ENCODE measurements at places on chromosomes 6 and 20.

GRCh38 chr6:111552958-111553357 is 52.7 kb downstream of the TRAF3IP2 start:
- no peak for DNase-seq

- no peak for DNase-seq
Observed at GRCh38 chr20:43506238-43506637, 1.3 kb upstream of the L3MBTL1 start.

- DNase-seq: no peak
Observed at GRCh38 chr20:35007413-35007812, 51.7 kb downstream of the MYH7B start.

DNA sequence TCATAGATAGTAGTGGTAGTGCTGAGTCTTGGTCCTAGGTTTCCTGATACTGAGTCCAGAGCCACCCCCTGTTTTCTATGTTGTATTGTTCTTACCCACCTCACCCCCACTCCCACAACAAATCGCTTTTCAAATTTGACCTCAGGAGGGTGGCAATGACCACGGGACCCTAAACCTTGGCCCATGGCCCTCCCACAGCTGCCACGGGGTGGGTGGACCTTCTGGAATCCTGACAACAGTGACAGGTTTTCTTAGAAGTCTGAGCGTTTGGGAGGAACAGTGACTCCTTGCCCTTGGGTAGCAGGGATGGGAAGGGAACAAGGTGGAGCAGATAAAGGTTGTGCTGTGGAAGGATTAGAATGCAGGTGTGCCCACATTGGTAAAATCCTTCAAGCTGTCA is 36.9 kb downstream of the TGM3 start:
- no peak for DNase-seq

DNA sequence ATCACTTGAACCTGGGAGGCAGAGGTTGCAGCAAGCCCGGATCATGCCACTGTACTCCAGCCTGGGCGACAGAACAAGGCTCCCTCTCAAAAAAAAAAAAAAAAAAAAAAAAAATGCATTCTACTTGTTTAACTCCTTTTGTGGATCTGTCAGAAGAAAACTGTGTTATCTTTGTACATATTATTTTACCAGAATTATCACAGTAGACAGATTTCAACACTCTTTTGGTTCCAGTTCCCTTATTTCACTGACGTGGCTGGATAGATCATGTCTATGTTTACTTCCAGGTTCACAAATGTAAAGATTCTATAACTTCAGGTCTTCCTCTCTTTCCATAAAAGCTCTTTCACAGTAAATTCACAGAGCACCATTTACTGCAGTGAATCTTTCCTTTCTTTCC is 18.4 kb downstream of the NUDT3 start:
- no peak for DNase-seq

GRCh38 chr6:131017962-131018361 is 45.1 kb downstream of the EPB41L2 start:
- no peak for DNase-seq

GRCh38 chr20:43564455-43564854 is 5.6 kb downstream of the SGK2 start:
- DNase-seq: no peak

GRCh38 chr20:37313546-37314091 is 24.2 kb downstream of the MANBAL start:
- DNase-seq: no peak

DNA sequence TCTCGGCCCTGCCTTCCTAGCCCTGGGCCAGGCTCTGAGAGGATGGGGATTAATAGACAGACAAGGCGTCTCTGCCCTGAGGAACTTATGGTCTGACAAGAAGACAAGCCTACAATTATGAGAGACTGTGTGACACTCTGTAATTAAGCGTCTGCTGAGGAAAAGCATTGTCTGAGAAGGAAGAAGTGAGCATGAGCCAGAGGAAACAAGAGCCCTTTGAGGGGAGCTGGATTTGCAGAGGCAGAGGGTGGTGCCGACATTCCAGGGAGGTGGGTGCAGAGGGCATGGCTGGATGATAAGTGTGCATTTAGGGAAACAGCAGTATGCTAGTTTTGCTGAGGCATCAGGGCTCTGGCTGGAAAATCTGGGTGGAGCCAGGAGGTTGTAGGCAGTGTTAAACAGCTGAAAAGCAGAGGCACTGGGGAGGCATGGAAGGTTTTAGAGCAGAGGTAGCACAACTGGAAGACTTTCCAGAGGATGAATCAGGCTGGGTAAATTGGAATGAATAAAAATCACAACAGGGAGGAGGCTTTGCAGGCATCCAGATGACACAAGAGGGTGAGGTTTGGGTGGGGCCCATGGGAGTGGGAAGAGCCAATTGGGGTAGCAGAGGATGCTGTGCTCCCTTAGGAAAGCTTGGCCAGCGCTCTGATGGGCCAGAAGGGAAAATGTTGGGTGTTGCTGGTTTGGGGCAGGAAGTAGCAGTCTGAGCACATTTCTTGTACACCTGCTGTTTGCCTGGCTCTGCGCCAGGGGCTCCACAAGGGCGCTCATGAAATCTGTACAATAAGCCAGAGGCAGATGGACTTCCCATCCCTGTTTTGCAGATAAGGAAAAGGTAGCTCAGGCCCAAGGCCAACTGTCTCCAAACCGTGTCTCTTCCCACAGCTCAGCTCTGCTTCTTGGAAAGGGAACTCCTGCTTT is 74.0 kb upstream of the MYL9 start:
- DNase-seq: peak; percentile 68
